NCI-H526 (cell line): ENCODE measurements at places on chromosomes 11 and 22.

- DNase-seq: no peak
Observed at GRCh38 chr22:20569059-20570058, 61.9 kb downstream of the MED15 start.

GRCh38 chr11:119307974-119308373 lies 9.0 kb downstream of the MCAM start:
- no peak for DNase-seq

DNA sequence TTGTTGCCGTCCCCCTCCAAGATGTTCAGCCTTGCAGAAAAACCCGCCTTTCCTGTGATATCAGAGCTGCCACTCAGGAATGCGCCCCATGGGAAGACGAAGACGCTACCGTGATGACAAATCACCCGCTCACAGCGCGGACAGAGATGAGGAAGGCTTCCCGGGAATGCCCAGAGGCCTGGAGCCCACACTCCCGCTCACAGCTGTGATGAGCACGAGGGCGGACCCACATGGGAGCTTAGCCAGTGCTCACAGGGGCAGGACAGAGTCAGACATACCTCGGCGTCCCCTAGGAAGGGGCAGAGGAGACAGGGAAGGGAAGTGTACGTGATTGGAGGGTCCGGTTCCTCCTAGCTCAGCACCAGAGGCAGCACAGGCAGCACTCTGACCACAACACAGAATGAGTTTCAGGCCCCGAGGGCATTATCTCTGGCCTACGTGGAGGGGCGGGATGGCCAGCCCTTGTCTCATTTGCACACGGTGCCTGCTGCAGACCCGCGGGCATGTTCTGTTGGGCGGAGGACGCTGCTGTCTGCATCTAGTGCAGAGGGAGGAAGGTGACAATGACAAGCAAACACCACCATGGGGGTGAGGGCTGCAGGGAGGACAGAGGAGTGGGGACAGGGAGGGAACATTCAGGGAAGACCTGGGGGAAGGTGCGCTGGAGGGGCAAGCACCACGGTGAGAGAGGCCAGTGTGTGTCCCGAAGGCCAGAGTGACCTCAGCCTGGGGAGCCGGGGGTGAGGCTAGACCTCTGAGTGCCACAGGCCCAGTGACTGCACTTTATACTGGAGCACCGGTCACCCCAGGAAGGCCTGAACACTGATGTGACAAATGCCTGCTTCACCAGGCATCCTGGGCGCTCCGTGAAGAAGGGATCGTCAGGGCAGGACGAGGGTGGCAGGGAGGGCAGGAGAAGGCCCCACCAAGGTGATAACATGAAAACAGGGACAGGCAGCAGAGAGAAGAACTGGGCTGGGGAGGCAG lies 79.6 kb downstream of the CELSR1 start:
- no peak for DNase-seq

DNA sequence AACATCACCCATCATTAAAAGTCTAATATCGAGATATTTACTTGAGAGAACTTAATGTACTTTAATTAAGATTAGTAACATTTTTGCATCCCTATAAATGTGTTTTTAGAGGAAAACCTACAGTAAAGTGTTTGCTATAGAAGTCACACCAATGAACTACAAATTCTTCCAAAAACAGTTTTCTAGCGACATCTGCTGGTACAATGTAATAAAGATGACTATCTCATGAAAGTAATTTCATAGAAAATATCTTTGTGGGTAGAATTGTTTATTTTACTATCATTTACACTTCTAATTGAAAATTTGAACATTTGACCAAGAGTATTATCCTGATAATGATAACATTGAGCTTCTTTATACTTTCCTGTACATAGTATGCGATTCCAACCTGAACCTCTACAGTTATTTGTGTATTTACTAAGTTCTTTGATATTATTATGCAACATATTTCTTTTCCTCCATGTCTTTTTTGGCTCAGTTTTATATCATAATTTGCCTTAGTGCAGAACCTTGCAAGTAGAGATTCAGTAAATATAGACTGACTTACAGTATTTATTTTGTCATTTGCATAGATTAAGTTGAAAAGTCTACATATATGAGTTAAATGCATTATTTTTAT lies 252.7 kb downstream of the TMEM135 start:
- peak; percentile 82 for DNase-seq
